ENCODE measurements at places on chromosomes 3 and 15.

GRCh38 chr15:57190208-57190607 is 186.1 kb upstream of the CGNL1 start:
- no peak for DNase-seq

DNA sequence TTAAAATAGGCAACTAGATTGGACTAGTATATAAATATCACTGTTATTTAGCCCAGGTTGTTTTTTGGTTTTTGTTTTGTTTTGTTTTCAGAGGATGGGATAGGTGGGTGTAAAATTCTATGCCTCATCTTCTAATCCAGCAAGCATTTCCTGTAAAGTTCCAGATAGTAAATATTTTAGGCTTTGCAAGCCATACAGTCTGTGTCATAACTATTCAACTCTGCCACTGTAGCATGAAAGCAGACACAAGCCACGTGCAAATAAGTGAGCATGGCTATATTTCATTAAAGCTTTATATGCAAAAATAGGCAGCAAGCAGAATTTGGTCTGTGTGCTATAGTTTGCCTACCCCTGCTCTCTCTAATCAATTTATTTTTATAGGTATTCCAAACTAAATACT is 657.3 kb upstream of the TGFBR2 start:
- no peak for DNase-seq

DNA sequence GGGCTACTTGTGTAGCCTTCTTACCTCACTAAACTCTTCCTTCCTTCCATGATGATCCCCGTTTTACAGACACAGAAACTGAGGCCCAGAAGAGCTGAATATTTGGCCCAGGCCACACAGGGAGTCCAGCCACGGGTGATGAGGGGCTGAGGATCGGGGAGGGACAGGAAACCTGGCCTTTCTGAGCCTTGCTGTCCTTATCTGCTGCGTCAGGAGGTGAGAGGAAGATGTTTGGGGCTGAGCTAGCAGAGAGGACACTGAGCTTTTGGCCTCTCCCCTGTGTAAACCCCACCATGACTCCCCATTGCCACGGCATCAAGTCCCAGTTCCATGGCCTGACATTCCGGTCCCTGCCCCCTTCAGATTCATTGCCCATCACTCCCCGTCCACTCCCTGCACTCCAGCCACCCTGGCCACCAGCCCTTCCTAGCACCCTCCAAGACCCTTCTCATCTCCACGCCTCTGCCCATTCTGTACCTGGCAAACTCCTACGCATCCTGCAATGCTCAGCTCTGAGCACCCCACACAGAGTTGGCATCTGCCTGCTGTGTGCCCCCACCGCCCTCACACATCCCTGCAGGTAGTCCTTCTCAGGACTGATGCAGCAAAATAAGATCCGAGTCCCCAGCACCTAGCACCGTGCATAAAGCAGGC is 103.0 kb downstream of the FBLN2 start:
- DNase-seq, result no peak

- DNase-seq, result no peak
Observed at GRCh38 chr3:129106320-129106719, 15.3 kb downstream of the RAB43 start.

DNA sequence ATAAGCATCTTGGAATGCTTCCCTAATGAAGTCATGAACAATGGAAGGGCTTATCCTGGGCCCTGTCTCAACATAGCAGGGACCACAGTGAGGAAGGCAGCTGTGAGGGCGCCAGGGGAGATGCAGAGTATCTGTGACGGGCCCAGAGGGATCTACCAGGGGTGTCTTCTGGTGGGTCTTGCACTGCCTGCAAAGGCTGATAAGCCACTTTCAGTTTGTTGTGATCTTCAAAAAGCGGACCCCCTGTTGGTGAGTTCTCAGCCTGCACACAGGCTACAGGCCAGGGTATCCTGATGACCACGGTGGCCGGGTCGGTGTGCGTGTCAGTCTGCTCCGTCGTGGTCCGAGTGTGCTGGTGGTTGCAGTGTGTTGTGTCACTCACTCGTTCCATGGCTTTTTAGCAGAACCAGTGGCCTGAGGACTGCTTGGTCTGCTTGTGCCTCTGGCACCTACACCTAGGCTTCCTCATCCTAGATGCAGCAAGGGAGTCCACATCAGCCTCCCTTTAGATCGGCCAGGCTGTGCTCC is 46.8 kb downstream of the CHDH start:
- DNase-seq, result no peak

GRCh38 chr3:35201211-35201610 is 438.1 kb upstream of the ARPP21 start:
- no peak for DNase-seq

DNA sequence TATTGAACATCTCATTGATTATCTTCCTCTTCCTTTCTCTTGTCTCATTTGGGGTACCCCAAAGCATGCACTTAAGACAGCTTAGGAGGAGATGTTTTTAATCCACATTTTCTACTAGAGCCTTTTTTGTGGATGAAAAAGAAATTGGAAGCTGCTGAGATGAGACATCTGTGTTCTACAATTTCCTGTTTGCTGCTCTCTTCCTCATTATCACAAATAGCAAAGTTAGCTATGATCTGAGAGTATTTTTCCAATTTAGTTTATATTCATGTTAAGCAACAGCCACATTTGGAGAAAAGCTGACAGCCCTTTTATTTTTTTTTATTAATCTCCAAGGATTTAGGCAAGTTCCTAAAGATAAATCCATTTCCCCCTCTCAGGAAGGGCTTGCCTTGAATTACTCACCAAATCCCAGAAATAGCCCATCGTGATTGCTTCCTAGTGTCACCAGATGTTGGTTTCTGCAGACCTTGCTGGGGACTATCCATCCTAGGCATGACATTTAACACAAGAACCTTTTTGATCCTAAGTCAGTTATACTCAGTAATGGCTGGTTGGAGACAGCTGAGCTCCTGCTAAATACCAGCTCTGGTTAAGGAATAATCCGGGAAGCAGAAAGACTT is 70.8 kb upstream of the FILIP1L start:
- no peak for DNase-seq

DNA sequence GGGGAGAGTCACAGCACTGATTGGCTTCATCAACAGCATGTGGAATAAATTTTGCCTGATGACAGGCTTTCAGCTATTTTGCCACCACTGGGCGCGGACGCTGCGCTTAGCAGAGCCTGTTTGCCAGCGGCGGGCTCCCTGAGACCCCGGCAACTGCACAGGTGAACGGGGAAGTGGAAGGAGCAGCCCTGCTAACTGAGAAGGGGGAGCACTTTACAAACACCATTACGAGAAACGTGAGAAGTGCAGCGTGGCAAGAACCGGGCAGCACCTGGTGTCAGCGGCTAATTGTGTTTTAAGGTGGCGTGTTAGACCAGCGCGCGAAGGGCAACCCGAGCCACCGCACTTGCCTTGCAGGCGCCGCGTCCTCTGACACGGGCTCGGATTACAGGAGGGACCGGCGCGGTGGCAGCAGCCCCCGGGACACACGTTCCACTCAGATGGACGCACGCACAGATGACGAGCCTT is 307.8 kb upstream of the ARRDC4 start:
- no peak for DNase-seq

- DNase-seq, result no peak
Observed at GRCh38 chr3:150936693-150937092, 31.5 kb upstream of the MINDY4B start.

DNA sequence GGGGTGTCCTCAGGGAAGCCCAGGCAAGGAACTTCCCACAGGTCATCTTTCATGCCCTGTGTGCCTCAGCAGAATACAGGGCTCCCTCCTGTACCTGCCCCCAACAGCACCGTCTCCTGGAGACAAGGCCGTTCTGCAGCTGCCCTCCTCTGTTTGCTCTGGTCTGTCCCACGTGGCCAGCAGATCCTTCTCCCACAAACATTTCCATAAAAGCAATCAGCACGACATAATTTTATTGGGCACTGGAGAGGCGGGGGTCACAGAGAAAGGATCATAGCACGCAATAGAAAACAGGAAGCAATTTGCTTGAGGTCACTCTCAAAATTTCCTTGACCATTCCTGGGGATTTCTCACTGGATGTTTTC is 29.4 kb downstream of the STARD5 start:
- no peak for DNase-seq

DNA sequence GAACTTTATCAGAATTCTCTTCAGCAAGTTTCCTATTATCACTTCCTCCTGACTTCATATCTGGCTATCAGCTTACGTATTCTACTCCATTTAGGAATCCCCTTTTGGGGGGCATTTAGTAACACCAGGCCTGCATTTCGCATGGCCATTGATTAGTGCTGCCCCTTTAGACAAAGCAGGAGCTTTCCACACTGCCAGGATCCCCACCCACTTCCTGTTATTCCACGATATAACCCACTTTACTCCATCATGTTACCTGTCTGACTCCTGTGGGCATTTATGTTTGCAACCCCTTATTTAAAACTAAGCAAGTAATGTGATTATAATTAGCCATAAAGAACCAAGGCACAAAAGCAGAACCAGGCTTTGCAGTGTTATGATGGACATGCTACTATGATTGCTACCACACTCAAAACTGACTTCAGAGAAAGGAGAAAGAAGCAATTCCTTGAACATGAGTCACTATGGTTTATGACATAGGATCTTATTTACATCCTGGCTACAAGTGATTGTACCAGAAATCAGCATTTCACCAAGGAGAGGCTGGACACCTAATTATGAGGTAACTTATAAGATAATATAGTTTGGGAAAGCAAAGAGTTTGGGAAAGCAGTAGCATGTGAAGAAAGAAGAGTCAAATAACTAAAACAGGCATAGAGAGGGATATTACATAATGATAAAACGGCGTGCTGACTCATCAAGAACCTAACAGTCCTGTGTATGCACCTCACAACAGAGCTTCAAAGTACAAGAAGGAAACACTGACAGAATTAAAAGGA is 96.3 kb downstream of the IGSF11 start:
- no peak for DNase-seq

GRCh38 chr15:77974098-77974414 is 103.5 kb downstream of the TBC1D2B start:
- DNase-seq, result no peak

DNA sequence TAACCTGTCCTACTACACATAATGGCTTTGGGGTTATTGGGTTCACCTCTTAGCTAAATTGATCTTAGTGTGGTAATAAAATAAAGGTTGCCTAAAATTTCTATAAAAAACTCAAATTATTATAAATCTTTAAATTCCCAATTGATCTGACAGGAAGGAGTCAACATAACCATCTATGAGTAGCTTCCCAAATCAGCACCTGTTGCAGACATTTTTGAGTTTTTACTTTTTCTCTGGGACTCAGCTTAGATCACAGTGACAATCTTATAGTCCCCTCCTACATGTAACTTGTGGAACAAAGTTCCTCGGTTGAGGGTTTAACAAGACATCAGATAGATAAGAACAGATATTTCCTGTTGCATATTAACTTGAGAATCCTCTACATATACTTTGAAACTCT is 601.0 kb downstream of the TUSC7 start:
- no peak for DNase-seq

- DNase-seq, result no peak
Observed at GRCh38 chr15:70071799-70072198, 25.9 kb downstream of the TLE3 start.

- DNase-seq, result no peak
Observed at GRCh38 chr3:25380222-25380739, 47.8 kb upstream of the RARB start.

DNA sequence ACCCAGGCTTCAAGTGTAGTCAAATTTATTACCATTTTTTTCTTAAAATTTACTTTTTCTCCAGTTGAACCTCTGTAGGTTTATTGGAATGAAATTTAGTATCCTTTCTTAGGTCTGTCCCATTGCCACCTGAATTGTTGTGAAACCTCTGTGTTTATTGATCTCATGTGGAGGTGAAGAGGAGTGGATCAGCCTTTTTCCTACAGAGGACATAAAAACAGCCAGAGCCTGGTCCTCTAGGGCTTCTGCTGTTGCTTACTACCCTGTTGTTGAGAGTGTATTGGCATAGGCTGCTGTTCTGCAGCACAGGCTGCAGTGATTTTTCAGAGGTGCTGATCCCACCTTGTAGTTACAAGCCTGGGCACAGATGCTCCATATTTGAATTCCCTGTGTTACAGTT is 44.6 kb downstream of the LRRC28 start:
- no peak for DNase-seq
